ENCODE measurements at places on chromosomes 12 and 14.

DNA sequence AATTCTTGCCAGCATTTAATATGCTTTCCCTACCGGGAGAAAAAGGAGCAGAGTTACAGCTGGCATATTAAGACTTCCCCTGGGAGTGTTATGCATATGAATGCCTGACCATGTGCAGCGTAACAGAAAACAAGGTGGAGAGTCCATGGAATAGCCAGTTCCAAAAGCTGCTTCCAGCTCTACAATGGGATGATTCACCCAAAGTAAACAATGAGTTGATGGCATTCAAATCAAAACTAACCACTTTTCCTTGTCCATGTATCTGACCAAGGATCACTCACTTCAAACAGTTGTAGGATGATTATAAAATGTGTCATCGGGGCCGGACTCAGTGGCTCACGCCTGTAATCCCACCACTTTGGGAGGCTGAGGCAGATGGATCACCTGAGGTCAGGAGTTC is 48.1 kb upstream of the BICDL1 start:
- no peak for DNase-seq

- no peak for DNase-seq
Observed at GRCh38 chr12:58262796-58263195, 321.4 kb downstream of the ATP23 start.

- no peak for DNase-seq
Observed at GRCh38 chr14:100062590-100062989, 2.6 kb upstream of the EVL start.

- DNase-seq, result no peak
Observed at GRCh38 chr12:27635349-27635972, 60.8 kb upstream of the REP15 start.
